ENCODE measurements at places on chromosomes 11 and 22. TPM values are rescaled to one million over a fixed set of nuclear protein-coding genes. Genes with fewer than 3 reads are reported as not detected.

DNA sequence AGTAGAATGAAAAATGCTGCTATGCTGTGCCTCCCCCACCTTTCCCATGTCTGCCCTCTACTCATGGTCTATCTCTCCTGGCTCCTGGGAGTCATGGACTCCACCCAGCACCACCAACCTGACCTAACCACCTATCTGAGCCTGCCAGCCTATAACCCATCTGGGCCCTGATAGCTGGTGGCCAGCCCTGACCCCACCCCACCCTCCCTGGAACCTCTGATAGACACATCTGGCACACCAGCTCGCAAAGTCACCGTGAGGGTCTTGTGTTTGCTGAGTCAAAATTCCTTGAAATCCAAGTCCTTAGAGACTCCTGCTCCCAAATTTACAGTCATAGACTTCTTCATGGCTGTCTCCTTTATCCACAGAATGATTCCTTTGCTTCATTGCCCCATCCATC, 14.9 kb upstream of the HBE1 start:
- no peak for DNase-seq

DNA sequence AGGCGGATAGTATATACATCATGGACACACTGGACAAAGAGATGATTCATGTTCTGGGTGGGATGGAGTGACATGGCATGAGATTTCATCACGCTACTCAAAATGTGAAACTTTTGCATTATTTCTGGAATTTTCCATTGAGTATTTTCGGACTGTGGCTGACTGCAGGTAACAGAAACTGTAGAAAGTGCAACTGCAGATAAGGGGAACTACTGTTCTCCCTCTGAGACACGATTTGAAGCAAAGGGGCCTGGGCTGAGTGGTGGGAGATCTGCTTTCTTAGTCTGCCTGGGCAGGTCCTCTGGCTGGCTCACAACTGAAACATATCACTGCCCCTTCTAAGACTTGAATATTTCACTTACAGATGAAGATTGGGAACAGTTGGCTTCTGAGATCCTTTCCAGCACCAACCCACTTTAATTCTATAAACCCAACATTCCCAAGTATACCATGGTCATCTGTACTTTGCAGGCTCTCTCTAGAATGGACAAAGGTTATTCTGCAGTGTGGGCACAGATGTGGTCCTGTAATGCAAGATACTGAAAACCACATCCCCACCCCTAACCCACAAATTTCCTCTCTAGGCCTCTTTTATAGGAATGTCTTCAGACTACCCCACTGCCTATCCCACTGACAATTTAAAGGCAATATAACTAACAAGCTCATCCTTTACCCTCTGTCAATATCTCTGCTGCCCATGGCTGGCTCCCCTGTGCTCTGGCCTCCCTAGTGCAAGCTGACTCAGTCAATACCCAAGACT, 121.1 kb downstream of the KCNC1 start:
- no peak for DNase-seq

DNA sequence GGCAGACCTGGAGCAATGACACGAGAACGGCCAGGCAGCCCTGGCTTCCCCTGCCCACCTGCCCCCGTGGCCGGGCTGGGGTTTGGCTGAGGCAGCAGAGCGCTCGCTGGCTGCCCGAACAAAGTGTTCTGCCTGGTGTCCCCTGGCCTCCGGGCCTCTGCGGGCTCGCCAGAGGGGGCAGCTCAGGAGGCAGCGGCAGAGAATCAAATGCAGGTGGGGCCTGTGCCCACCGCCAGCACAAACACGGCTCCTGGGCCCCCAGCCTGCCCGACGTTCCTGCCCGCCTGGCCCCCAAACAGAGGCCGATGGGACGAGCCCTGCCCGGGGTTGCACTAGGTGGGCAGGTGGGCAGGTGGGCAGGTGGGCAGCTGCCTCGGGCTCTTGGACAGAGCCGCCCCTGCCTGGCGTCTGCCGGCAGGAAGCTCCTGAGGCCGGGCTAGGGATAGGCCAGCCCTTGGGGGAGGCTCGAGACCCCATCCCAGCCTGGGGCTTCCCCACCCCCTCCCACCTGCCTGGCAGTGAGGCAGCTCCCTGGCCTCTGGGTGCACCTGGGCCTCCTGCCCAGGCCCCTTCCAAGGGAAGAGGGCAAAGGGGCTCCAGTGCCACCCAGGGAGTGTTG, 46.8 kb downstream of the CDKN1C start:
- no peak for DNase-seq

DNA sequence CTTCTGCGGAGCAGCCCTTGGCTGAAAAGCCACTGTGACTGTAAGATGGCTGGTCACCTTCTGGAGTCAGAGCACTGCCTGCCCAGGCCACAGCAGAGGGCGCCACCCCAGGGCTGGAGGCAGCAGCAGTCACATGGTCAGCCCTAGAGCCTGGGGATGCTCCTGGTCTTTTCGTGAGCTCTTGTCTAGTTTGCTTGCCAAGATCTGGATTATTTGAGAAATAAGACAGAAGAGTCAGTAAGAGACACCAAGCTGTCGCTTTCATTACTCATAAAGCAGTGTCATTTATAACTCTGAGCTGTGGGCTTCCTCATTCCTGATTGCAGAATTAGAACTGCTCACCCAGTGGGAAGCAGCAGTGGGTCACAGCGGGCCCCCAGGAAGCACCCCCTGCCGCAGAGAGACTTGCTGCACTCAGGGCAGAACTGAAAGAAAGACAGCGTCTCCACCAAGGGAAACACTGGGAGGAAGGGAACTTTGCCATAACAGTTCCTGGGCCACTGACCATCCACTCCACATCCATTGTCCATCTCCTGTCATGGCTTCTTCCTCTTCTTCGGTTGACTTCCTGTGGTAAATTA, 56.7 kb downstream of the PPP6R2 start:
- peak; percentile 54 for DNase-seq

GRCh38 chr11:2702771-2703362, 3.1 kb upstream of the KCNQ1OT1 start:
- DNase-seq: no peak

PHRF1 gene
- 30.2 TPM for polyA plus RNA-seq

SLC6A5 gene
- 2.1 TPM for polyA plus RNA-seq

DNA sequence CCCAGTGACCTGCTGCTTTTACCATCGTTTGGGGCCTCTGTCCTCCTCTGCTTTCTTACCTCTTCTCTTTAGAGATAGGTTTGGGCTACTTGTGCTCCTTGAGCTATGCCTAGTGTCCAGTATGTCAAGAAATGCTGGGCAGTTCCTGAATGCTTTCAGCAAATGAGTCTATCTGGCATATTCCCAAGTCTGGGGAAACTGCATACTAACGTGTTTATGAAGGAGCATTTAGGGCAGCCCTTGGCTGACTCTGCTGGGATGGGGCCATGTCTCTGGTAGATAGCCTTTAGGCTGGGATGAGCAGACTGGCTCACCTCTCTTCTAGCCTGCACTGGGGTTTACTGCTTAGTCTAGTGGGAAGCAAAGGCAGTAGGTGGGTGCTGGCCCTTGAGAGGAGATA, 43.7 kb upstream of the SUSD2 start:
- DNase-seq: no peak

RIC3 gene
- polyA plus RNA-seq: 18.7 TPM

SLC43A1 gene
- 6.5 TPM for polyA plus RNA-seq

DBX1 gene
- not detected for polyA plus RNA-seq

PRRG4 gene
- 1.0 TPM for polyA plus RNA-seq

RHOG gene
- 37.1 TPM for polyA plus RNA-seq
